ENCODE measurements at places on chromosomes 7 and 10.

GRCh38 chr7:123548406-123548805 is 9.2 kb downstream of the NDUFA5 start:
- no peak for DNase-seq

DNA sequence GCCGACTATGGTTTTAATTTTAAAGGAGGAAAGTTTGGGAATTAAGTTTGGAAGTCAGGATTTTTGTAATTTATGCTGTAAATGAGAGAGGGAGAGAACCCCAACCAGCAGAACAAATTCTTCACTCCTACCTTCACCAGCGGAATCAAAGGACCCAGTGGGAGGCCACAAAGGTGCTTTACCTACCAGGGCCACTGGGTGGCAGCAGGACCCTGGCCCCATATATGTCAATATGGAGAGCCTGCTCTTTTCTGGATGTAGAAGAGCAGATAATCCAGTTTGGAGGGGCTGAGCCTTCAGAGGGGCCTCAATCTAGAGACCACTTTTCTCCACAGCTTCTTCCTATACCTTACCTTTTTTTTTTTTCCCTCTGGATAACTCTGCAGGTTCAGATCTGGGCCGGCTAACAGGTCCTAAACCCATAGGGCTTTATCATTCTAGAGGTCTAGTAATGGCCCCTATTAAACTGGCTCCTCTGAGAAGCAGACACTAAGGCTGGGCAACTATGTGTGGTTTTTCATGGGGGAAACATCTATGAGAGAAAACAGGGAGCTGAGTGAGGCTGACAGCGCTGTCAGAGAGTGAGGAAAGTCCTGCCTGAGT is 8.5 kb upstream of the SCD start:
- peak; percentile 72 for DNase-seq

DNA sequence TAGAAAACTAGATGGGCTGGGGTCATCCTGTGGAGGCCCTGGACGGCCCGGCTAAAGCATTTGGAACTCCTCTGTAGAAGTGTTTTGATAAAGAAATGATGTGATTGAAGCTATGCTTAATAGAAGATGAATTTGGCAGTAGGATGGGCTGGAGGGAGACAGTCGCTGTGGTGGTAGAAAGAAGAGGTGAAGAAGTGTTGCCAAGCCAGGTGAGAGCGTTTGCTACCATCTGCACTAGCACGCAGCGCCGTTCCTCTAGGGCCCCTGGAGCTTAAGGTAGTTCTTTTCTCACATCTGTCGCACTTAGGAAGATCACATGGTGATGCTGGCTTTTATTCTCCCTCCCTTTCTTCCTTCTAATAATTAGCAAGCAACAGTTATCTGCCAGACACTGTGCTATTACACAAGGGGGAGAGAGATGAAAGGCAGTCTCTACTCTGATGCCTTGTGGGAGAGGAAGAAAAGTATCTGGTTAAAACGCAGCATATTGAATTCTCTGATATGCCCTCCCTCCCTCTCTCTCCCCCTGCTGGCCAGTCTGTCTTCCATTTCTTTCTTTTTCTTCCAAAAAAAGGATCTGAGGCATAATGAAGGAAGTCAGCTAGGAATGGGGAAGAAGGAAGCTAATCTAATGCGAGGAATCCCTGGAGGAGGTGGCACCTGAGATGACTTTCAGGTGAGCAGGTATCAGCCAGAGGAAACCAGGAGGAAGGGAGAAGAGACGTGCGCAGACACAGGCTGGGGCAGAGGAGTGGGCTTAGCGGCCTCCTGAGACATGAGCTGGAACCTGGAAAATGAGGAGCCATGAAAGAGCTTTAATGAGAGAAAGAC is 162.3 kb upstream of the KLF14 start:
- peak; percentile 49 for DNase-seq

- no peak for DNase-seq
Measured at GRCh38 chr7:69173846-69174245, 424.4 kb upstream of the AUTS2 start.

GRCh38 chr10:860519-860918 is 71.0 kb downstream of the LARP4B start:
- DNase-seq: no peak

DNA sequence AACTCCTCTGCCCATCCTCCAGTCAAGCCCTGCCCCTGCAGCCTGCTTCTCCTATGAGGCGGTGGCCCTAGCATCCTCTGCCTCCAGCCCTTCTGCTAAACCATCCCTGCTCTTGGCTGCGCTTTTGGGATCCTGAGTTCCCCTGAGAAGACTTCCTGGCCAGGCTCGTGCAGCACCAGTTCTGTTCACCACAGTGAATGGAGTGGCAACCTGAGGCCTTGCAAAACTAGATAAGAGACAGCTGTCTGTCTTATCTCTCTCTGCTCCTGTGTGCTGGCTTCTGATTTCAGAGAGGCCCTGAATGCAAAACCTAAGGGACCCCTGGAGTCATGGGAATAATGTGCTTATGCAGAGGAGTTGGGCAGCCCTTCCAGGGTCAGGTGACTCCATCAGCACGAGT is 119.2 kb downstream of the TMEM178B start:
- no peak for DNase-seq

DNA sequence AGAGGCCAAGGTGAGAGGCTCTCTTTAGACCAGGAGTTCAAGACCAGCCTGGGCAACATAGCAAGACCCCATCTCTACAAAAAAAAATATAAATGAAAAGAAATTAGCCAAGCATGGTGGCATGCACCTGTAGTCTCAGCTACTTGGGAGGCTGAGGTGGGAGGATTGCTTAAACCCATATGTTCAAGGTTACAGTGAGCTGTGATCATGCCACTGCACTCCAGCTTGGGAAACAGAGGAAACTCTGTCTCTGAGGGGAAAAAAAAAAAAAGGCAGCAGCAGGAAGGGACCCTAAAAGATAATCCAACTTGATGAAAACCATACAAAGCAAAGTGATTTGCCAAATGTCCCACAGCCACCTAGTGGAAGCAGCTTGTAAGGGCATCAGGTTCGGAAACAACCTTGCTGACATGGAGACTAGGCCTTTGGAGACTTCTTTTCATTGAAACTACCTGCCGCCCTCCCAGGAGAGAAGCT is 15.6 kb upstream of the PBLD start:
- peak; percentile 42 for DNase-seq

DNA sequence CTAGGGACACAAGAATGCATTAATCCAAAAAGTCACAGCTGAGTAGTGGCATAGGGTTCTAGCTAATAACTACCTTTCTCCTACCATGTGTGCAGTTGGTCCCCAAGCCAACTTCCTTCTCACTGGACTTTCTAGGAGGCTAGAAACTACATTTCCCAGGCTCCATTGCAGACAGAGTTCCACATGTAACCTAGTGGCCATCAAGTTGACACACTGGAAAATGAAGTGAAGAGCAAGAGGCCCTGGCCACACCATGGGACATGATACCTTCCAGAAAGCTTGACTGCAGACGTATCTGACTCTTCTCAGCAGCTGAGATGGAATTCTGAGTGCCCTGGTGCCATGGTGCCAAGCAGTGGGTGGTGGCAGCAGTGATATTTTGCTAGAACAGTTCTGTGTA is 49.8 kb upstream of the TMEM273 start:
- DNase-seq: peak; percentile 9

DNA sequence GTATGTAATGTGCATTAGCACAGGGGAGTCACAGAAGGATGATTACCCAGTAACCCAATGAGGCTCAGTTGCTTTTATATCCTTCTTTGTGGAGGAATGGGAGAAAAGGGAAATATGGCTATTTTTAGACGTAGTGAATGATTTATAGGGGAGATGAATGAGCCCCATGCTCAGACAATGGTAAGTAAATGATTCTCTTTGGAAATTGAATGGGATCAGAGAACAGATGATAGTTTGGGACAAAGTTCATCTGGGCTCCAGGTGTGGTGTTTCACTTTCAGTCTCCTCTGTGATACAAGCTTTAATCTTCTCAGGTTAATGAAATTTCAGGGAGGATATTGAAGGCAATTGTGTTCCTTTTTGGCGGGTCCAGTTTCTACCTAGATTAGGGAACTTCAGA is 63.0 kb upstream of the MPP7 start:
- no peak for DNase-seq

DNA sequence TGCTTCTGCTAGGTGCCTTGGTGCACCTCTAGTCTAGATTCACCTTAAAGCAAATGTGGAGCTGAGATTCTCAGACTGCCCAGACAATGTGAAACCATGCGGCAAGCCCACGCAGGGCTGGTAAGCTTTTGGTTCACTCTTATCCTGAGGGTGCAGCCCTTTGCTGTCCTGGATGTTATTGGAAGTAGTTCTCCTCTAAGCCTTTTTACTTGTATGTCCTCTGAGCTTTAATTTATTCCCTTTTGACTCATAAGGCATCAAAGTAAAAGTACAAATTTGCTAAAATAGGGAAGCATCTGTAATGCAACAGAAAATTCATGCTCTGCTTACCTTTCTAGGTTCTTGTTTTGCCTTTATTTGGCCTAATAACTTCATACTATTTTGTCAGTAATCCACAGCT is 186.8 kb downstream of the MACC1 start:
- no peak for DNase-seq

GRCh38 chr10:96587264-96588059 is 650 bp upstream of the TM9SF3 start:
- peak; percentile 65 for DNase-seq

GRCh38 chr7:91847876-91848588 is 32.5 kb downstream of the MTERF1 start:
- peak; percentile 27 for DNase-seq

GRCh38 chr7:116616555-116617059 is 55.4 kb upstream of the MET start:
- DNase-seq: no peak

All from CD14-positive monocyte (primary cell).